ENCODE measurements at places on chromosomes 16 and 17.

DNA sequence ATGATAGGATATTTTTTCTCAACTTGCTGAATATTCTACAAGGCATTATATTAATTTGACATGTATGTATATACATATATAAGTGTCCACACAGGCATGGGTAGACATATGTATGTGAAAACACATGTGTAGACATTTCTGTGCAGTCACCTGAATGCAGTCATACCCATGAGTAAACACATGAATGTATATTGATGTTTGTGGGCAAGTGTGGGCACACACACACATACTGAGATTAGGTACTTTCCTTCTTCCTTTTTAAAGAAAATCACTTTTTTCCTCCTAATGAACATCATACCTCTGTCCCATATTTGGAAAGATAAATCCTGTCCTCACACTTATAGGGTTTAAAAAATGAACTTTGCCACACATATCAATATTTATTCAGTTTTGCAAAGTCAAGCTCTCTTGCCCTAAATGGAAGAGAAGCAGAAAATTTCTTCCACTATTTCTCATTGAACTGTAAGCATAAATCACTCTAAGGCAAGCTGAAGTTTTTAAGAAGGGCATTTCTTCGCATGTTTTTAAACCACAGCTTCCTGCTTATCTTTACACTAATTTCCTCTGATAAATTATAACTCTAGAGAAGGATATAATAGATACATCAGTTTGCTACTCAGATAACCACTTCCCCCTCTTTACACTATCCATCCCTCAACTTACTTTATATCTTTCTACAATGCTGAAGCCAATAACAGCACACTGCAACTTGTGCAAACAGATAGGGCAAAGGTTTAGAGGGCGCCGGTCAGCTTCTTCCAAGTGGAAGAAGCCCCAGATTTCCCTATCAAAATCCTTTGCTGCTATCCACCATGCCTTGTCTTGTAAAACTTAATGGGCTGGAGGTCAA lies 49.6 kb upstream of the LRRC37A3 start:
- DNase-seq, result no peak

DNA sequence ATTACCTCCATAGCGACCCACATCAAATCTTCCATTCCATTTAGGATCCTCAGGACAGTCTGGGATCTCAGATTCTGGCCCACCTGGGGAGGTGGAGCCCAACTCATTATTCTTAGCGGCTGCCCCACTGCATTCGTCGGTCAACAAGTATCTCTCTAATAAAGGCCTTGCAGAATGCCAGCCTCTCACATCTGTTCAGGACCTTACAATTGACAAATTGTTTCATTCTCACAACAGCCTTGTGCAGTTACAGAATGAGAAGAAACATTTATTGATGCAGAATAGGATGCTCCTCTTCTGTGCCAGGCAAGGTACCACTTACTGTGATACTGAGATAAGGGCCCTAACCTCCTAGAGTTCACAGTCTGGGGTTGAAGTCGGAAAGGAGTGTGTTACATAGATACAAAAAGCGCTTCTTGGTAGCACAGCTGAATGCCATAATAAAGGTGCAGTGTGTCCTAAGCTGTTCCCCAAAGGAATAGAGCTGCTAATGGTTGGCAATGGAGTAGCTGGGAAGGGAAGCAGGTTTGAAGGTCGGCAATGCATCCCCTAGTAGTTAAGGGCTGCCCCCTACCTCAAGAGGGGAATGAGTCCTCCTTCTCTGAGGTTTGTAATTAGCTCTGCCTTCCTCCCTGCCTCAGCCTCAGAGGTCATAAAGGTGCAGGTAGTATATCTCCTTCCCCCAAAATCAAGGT lies 2.3 kb upstream of the MPP2 start:
- DNase-seq, result no peak

GRCh38 chr17:44304651-44305050 lies 3.8 kb upstream of the RUNDC3A start:
- peak; percentile 29 for DNase-seq

DNA sequence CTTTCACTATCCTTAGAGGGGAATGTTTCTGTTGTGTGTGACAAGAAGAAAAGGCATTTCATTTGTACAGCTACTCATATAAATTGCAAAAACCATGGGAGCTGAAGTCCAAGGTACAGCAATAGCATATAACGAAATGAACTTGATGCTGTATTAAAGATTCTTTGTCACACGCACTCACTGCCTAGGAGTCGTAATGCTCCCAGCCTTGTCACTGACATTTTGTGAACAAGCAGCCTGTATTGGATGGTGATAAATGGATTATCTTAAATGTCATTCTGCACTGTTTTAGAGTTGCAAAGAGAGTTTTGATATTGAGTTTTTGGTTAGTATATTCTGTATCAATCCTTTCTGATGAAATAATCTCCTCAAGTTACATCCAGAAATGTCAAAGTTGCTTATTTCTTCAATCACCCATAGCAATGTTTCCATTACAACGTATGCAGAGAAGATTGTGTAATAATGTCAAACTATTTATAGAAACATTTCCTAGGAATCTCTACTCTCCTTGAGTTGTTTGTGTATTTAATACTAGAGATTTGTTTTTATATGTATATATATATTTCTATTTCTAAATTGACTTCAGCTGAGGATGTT lies 270.6 kb downstream of the FTO start:
- no peak for DNase-seq

GRCh38 chr17:46182961-46183360 lies 10.3 kb downstream of the KANSL1 start:
- no peak for DNase-seq

DNA sequence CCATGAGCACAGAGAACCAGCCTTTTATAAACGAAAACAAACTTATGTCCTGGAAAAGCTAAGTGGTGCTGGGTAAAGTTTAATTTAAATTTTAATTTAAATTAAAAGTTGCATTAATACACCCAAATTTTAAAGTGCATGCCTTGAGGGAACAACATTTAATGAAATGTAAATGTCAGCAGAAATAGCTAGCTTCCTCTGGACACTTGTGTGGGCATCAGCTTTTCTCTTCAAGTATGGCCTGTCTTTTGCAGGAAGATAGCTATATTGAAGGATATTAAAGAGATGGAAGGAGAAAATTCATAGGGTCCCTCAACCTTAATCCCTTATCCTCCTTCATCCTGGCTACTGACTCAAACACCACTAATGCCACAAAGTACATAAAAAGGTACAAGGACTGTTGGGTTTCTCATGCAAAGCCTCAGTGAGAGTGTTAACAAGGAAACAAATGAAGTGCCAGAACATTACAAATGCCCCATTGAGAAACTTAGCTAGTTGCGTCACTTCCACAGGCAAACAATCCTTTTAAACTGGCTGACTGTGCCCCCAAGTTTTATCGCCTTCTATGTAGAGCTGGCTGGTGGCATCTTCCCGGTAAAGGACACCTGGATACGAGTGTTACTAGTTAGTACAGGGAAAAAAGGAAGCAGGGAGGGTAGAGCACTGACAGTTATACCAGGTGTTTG lies 14.1 kb downstream of the PHF12 start:
- DNase-seq, result no peak

DNA sequence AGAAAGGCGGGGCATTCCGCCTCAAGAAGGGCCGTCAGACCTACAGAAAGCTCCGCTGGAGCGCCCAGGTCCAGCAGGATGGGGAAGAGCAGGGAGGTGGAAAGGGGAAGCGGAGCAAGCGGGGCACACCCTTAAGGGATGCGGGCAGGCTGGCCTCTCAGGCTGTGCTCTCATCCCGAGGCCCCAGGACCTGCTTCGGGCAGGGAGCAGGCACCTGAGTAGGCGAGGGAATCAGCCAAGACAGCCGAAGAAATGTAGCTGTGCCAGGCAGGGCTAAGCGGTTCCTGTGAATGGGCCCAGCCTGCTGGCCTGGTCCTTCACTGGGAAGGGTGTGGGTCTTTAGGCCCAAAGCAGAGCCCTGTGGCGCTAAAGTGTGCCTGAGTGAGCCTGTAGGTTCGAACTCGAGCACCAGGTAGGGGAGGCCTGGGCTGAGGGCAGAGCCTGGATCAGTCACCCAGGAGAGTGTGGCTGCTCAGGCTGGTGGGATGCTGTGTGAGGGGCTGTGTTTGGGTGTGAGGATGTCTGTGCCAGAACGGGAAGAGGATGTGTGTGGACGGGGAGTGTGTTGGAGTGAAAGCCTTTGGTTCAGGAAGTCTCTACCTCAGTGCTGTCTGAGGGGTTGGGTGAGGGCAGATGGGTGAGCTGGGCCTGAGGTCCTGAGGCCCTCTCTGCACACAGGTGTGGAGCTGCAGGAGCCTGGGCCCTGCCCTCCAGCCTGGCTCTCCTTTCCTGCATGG lies 3.3 kb downstream of the TBX4 start:
- no peak for DNase-seq

DNA sequence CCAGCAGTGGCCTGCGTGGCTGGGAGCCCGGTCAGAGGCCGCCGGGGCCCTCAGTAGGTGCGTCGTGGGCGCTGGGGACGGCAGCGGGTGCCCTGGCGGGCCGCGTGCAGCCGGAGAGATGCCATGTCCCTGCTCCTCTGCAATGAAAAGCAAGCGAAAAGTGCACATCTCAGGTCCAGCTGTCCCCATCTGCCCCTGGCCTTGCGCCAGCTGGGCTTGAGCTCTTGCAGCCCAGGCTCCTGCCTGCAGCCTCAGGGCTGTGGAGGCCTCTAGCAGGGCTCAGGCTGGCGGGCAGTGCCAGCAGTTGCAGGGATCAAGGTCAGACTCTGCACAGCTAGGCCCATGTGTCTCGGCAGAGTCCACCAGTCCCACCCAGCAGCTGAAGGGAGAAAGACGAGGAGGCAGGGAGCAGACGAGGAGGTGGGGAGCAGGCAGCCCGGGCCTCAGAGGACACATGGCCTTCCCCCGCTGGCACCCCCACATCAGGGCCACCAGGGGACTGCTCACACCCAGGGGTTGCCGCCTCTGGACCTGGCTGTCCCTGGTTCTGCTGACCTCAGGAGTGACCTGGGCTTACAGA lies 11.2 kb downstream of the SLC16A3 start:
- DNase-seq, result no peak

DNA sequence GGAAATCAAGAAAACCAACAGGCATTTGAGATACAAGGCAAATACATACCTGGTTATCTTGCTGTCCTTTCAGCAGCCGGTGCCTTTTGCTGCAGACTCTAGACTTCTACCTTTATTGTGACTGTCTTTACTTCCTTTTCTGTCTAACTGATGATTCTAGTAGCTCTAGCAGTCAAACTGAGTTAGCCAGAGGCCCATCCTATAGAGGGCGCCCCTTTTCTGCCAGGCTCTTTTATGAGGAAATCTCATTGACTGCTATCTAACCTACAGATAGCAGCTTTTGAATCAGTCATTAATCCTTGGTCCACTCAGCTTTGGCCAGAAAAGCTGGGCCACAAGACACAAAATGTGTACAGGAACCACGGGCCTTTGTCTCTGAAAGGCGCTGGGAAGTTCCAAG lies 87.5 kb upstream of the WSB1 start:
- no peak for DNase-seq

DNA sequence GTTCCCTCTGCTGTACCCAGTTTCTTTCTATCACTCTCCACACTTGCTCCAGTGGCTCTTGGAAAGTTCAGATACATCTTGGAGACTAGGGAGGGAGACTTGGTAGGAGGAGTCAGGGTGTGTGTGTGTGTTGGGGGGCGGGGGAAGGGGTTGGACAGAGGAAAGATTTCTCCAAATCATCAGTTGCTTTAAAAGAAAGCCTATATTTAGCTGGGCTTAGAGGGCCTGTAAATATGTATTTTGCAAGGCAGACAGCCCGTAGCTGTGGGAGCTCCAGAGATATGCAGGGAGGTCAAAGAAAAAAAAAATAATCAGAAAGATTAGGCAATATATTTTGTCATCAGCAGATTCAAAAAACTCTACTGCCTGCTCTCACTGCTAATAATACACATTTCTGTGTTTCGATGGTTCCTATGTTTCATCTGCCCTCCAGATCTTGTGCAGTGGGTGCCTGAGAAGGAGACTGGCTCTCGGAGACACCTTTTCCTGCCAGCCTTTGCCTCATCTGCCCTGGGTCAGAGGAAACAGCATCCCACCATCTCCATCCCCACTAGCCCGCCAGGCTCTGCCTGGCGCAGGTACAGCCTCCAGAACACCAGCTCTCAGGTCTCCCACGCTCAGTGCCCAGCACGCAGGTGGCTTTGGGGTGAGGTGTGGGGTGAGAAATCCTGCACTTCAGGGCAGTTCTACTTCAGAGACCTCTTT lies 4.8 kb upstream of the PPP1R9B start:
- DNase-seq, result no peak

DNA sequence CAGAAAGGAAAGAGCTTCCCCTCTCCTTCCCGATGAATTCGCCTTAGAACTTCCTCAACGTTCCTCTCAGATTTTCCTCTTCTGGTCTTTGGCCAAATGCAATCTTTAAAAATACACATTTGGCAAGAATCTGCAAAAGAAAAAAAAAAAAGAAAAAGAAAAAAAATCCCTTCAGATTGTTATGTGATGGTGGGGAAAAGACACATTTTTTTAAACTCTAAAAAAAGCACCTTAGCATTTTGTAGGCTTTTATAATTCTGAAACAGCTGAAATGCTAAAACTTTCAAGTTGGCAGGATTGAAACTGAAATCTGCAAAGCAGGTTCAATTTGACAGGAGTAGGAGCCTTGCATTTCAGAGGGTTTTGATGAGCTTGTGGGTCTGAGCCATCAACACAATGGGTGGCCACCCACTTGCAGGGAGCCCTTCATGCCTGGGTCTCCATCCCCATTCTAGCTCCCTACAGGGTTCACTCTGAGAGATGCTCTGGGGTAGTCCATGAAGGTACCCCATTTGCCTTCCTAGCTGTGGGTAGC lies 33.1 kb downstream of the CACNG3 start:
- DNase-seq, result no peak

DNA sequence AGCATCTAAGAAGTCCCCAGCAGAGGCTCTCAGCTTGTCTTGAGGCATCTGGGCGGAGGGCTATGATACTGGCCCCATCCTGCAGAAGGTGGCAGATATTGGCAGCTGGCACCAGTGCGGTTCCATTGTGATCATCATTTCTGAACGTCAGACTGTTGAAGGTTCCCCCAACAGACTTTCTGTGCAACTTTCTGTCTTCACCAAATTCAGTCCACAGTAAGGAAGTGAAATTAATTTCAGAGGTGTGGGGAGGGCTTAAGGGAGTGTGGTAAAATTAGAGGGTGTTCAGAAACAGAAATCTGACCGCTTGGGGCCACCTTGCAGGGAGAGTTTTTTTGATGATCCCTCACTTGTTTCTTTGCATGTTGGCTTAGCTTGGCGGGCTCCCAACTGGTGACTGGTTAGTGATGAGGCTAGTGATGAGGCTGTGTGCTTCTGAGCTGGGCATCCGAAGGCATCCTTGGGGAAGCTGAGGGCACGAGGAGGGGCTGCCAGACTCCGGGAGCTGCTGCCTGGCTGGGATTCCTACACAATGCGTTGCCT lies at the start of gene CIITA:
CIITA (plus strand) TSS at position 404 of the 543 bp plus-strand sequence; CDS start at position 533, 129 bp downstream.
- DNase-seq, result no peak

GRCh38 chr16:86524029-86524428 lies 13.7 kb downstream of the FOXF1 start:
- no peak for DNase-seq

All from NCI-H187 treated with DMSO at 0.1 percent for 48 hours (cell line).